ENCODE measurements at places on chromosomes 6 and 20.

DNA sequence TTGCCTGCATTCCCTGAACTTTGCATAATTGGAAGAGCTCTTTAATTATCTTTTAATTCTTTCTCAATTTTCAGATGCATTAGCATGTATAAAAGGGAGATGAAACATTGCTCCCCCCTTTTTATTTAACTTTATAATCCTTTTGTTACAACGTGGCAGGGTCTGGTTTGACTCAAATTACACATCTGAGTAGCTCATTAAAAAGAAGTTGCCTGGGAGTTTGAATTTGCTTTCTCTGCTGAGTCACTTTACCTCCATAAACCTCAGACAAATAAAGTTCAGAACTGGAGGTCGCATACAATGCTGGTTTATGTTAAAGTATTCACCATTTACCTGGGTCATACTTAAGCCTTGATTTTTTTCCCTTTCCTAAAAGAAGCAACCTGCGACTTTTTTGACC, 495.2 kb downstream of the PREX1 start:
- DNase-seq, result no peak

- no peak for DNase-seq
These were observed 405.5 kb upstream of the SULF2 start for GRCh38 chr20:48190757-48191156.

DNA sequence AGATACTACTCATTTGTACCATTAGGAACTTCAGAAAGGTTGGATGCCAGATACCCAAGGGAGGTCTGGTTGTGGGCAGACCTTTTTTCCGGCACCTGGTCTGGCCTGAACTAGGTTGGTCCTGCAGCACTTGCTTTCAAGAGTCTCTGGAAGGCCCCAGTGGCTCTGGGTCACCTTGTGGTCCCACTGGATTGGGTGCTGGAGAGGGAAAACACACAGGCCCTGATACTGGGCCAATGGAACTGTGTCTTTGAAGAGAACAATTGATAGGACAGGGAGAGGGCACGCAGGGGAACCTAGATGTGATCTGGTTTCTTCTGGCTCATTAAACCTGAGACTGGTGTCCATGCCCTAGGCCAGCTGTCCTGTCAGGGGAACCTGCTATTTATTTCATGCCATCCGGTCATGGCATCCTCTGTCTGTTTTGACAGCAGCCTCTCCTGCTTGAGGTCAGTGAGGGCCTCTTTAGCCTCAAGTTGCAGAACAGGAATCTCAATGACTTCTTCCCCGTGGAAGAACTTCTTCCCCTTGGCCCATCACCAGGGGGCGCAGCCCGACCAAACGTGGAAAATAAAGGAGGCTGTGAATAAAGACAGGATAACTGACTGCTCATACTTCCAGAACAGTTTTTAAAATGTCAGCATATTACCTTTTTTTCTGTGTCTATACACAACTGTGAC, 25.0 kb downstream of the TAF8 start:
- peak; percentile 18 for DNase-seq

DNA sequence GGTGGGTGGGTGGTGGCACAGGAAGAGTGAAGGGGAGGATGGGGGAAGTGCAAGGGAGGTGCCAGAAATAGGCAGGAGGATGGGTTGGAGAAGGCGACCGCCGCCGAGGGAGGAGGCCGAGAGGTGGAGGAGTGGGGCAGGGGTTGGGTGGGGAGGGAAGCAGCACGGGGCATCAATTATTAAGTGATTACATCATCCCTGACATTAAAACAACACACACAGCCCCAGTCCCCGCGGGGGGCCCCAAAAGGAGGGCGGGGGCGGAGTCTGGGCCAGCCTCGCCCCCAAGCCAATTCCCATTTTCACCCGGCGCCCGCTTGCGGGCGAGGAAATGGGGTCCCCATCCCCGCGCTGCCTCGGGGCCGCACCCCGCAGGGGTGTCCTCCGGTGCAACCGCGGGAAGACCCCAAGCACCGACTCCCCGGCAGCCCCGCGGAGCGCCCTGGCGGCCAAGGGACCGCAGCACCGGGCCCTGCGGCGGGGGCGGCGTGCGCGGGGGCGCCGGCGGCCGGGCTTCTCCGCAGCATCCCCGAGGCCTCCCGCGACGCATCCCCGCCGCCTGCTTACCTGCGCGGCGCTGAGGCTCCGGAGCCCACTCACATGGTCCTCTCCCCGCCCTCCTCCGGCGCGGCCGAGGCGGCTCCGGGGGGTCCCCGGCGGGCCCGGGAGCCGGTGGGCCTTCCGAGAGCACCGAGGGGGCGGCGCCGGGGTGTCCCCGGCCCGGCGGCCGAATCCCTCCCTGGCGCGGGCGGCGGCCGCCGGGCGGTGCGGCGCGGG, 663 bp downstream of the FYN start:
- peak; percentile 50 for DNase-seq

DNA sequence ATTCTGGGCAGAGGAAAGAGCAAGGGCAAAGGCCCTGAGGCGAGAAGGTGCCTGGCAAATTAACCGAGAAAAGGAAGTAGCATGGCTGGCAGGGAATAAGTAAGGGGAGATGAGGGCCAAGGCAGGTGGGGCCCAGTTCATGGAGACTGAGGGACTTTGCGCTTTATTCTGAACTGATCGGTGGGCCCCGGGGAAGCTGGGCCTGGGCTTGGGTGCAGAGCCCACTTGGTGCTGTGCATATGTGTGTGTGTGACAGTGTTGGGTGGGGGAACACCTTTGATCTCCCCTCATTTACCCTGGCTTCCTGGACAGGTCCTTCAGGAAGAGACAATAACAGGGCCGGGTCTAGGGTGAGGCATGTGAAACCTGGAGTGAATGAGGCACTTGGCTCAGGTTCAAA, 2.9 kb upstream of the MDFI start:
- DNase-seq, result no peak

- no peak for DNase-seq
These were observed 27.5 kb downstream of the DAAM2 start for GRCh38 chr6:39819676-39820075.

DNA sequence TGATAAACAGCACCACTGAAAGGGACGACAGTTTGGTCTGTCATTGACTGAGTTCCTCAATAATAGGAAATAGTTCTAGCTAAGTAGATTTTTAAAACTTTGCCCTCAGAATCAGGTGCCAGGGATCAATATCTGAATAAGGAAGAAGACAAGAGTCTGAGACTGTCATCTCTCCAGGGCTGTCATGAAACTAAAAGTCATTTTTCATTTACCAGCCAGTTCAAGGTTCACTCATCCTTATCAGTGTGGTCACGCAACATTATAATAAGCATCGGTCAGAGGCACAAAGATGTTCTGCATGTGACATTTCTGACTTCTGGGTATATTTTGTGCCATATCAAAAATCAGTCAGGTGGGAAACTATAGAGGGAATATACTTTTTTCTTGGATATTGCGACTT, 52.5 kb upstream of the E2F3 start:
- no peak for DNase-seq

DNA sequence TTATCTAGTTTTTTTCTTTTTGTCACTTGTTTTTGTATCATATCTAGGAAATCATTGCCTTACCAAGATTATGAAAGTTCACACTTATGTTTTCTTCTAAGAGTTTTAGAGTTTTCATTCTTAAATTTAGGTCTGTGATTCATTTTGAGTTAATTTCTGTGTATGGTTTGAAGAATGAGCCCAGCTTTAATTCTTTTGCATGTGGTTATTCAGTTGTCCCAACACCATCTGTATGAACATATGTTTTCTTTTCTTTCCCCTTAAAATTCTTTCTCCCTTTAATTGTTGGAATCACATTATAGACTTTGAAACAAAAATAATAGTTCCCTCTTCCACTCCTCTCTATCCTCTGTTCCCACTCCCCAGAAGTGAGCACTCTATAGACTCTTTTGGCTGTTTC, 85.4 kb downstream of the SLX4IP start:
- no peak for DNase-seq

- no peak for DNase-seq
These were observed 603.2 kb downstream of the RNF144B start for GRCh38 chr6:18990059-18990978.

DNA sequence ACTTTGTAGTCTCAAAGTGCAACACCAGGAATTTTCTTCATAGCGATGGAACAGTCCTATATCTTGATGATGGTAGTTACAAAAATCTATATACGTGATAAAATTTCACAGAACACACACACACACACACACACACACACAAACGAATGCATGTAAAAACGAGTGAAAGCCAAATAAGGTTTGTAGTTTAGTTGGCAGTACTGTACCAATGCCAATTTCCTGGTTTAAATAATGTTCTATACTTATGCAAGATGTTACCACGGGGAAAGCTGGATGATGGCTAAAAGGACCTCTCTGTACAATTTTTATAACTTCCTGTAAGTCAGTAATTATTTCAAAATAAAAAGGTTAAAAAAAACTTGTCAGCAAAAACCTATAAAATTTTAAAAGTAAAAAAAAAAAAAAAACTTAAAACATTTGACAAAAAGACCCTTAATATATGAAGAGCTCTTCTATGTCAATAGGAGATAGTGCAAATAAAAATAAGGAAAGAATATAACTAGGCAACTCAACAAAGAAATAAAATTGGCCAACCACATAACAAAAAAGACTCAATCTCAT, 37.6 kb downstream of the PDSS2 start:
- no peak for DNase-seq

DNA sequence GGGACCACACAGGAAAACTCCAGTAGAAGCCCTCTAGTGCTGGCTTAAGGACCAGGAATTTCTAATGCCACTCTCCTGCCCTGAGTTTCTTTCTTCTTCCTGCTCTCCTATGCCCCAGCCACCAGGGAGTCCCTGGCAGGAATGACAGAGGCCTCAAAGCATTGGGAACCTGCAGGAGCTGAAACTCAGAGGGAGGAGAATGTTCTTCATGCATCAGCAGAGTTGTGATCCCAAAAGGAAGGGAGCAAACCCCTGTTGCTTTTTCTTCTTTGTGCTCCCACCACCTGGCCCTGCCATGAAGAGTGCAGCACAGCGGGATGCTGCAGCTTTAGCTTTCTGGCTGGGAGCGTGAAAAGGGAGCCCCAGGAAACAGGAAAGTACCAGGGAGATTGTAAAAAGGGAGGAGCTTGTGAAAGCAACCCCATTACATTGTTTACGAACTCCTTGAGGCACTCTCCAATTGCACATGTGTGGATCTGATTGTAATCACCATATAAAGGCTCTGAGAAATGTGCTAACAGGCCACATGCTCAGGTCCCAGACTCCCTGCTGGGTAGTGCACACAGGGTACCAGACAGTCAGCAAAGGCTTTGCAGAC, 34.7 kb upstream of the FKBP1A start:
- no peak for DNase-seq

Measured in activated CD4-positive, CD25-positive, alpha-beta regulatory T cell (primary cell).